ENCODE measurements at places on chromosomes 5 and 9.

GRCh38 chr5:96655506-96655905 is 6.7 kb upstream of the CAST start:
- no peak for DNase-seq

- DNase-seq, result peak; percentile 5
Measured at GRCh38 chr5:167451076-167451475, 840.4 kb upstream of the WWC1 start.

- no peak for DNase-seq
Measured at GRCh38 chr5:150156540-150156939, 895 bp upstream of the PDGFRB start.

DNA sequence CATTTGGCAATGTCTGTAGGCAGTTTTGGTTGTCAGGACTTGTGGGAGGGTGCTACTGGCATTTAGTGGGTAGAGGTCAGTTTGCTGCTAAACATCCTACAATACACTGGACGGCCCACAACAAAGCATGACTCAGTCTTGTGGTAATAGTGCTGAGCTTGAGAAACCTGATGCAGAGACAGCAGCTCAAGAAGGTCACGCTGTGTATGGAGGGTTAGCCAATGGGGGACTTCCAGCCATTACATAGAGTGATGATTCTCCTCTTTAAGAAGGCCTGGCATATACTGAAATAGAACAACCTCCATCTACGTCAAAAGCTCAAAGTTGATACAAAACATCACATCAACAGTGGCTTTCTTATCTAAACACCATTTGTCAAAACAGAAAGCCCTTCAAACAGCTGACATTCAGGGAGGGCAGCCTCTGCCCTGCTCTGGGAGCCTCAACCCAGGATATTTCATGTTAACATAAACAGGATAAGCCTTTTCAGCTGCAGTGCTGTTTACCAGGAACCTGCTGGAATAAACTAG is 143.0 kb downstream of the GPBP1 start:
- DNase-seq, result peak; percentile 98

- no peak for DNase-seq
Measured at GRCh38 chr9:121239851-121240250, 28.1 kb upstream of the GSN start.

All from brain pericyte (primary cell).